MV-4-11 (cell line): ENCODE measurements at places on chromosomes 16 and 17.

DNA sequence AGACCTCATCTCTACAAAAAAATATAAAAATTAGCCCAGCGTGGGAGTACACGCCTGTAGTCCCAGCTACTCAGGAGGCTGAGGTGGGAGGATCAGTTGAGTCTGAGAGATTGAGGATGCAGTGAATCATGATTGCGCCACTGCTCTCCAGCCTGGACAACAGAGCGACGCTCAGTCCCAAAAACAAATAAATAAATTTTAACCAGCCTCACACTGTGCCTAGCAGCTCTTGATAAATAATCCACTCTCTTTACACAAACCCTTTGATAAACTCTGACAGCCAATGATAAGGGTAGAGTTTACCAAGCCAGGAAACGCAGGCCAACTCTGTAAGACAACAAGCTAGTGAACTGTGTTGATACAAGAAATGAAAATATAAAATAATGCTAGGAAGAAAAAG lies 32.7 kb downstream of the LITAF start:
- DNase-seq = no peak

DNA sequence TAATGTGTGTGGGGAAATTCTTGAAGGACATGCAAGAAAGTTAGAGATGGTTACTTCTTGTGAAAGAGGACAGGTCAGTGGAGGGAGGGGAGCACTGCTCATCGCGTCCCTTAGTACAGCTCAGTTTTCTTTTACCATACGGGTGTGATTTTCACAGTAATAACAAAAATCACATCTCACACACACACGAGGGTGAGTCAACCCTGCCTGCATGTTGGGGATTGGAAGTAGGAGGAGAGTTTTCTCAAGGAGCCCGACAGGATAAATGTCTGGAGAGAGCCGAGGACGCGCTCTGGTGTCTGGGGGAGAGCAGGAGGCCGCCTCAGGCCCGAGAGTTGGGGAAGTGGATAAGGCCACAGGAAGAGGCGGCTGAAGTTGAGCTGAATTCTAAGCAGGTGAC lies 16.4 kb downstream of the PLCD3 start:
- DNase-seq = no peak

- no peak for DNase-seq
These were observed 263.1 kb upstream of the PSMD7 start for GRCh38 chr16:74033441-74033995.

DNA sequence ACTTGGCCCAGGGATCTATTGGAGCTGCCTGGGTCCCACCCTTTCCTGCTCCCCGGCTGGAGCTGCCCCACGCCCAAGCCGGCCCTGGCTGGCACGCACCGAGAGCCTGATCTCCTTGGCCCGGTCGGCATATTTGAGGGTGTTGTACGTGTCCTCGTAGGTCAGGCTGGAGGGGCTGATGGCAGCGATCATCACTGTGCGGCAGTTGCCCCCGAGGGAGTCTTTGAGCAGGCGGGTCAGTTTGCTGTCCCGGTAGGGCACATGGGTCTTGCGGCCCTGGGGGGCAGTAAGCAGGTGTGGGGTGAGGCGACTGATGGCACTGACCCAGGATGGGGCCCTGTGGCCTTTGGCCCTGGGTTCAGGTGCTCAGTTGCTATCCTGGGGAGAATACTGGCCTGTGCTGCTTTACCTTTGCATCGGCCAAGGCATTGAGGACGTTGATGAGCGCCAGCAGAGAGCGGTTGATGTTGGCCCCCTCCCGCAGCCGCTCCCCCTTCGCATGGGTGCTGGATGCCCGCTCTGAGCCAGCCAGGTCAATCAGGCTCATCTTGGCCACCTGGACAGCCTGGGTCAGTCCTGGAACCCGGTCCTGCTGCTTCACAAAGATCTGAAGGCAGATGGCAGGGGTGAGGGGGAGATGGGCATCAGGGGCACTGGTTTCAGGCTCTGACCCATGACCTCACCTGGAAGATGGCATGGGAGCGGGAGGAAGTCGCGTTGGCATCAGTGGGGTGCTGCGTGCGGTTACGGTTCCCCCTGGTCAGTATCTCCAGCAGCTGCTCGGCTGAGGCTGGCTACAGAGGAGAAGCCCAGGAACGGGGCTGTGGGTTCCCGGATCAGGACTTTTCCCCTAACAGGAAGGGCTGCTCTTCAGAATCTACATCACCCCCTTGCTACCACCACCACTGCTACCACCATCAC lies 13.5 kb downstream of the KIF18B start:
- no peak for DNase-seq

DNA sequence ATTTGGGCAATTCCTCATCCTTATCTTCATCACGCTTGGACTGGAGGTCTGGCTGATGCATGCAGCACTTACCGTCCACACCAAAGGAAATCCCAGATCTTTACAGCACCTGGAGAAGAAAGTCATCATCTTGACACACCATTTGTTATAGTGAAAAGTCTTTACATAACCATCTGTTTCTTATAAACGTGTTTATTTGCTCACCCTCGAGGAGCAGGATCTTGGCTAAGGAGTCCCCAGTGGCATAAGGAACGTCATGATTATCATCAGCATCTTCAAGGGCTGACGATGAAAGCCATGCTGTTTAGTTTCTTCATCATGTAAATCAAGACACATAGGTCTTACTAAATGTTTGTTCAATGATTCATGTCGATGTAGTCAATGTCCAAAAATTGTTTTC lies 248.8 kb upstream of the ELAC2 start:
- DNase-seq = no peak

- no peak for DNase-seq
These were observed 6.1 kb downstream of the SSTR5 start for GRCh38 chr16:1078579-1079021.

- DNase-seq = no peak
These were observed 21.7 kb downstream of the FZD2 start for GRCh38 chr17:44578947-44579346.

DNA sequence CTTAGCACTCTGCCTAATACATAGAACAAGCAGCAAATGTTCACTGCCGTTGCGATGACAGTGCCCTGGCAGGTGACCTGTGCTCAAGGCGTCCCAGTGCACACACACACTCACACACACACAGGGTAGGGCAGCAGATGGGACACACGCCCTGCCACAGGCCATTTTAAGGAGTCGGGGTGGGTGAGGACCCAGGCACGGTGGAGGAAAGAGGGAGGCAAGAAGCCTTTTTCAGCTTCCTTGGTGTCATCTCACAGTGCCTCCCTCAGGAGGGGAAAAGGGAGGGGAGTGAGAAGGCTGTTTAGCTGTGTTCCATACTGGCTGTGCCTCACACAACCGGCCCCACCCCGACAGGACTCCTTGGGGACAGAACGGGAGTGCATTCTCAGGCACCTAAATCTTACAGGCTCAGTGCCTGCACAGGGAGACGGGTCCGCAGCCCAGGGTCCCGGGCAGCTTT lies 1.5 kb downstream of the PITPNM3 start:
- no peak for DNase-seq

DNA sequence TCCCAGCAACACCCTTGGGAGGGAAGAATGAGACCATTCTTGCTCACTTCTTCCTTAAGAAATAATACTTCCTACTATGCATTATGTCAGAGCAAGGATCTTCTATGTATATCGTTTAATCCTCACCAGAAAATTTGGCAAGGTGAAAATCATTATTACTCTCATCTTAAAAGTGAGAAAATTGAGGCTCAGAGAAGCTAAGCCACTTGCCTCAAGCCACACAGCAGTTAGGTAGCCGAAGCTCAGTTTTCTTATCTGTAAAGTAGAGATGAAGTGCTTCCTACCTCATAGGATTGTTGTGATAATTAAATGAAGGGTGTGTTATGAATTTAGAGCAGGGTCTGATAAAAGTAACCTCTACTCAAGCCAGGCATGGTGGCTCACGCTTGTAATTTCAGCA lies 368.9 kb upstream of the ASIC2 start:
- DNase-seq = no peak

DNA sequence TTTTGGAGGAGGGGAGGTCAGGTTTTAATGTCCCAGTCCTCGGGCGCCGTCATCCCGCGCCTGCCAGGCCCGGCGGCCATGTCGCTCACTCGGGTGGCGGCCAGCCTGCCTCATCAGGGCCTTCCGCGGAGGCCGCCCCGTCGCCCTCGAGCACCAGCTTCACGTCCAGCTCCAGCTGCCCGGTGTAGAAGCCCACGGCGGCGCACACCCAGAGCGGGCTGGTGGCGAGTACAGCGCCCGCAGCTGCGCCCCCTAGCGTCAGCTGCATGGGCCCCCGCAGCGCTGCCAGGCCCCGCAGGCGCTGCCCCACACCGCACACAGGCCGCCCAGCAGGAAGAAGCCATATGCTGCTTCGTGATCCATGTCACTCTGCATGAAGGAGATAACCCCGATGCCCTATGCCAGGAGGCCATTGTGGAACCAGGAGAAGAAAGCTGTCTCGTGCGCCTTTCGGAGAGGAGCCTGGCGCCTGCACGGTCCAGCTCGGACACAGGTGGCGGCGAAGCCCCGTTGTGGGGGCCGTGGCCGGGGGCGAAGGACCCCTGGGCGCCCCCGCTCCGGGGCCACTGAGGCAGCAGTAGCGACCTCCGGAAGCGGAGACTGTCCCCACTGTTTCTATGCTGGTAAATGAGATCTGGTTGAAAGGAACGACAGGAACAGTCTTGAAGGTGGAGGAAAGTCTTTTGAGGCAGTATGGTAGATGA lies 9.6 kb downstream of the AP2B1 start:
- no peak for DNase-seq

DNA sequence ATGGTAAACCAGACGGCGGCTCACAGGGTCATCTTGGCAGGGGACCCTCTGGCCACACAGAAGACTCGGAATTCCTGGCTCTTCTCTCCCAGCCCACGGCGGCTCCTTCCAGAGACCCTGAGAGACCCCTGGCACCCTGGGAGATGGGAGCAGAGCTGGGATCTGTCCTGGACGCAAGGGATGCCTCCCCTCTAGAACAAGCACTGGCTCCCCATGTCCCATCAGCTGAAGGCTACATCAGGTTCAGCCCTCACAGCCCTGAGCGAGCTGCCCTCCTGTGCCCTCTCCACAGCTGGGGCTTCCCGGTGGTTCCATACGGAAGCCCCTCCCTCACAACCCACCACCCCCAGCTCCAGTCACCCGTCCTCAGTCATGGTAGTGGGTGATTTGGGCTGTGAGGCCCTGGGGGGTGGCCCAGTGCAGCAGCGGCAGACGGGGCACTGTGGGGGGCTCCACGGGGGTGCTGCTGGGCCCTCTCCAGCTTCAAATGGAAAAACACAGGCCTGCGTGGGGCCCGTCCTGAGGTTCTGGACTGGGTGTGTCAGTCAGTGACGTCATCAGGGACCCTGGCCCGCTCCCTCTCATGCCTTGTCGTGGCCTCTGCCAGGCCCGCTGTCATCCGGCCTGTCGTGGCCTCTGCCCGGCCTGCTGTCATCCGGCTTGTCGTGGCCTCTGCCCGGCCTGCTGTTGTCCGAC lies 13.0 kb upstream of the CBFA2T3 start:
- no peak for DNase-seq

DNA sequence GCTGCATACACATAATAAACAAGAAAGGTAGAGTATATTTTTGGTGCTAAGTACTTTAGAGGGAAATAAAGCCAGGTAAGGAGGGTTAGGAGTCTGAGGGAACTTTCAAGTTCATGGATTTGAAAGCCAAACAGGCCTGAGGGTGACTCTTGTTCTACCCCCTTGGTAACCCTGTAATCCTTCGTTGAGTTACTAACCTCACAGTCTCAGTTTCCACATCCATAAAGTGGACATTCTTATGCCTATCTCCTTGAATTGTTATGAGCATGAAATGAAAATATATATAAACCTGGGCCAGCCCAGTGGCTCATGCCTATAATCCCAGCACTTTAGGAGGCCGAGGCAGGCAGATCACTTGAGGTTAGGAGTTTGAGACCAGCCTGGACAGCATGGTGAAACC lies 22.4 kb downstream of the PECAM1 start:
- DNase-seq = no peak

- no peak for DNase-seq
These were observed at the start of gene CHRNB1 for GRCh38 chr17:7444682-7445618. CHRNB1 (plus strand) TSS chr17:7445061; CDS start chr17:7445128, 67 bp downstream.

GRCh38 chr16:71610936-71611871 lies 14.8 kb upstream of the MARVELD3 start:
- DNase-seq = peak; percentile 19
